ENCODE measurements at places on chromosomes 2 and 18.
A peak's percentile ranks its signal among the peaks of the same experiment; 100 is the strongest.

GRCh38 chr2:33581872-33582271 is 17.2 kb downstream of the FAM98A start:
- DNase-seq = no peak

DNA sequence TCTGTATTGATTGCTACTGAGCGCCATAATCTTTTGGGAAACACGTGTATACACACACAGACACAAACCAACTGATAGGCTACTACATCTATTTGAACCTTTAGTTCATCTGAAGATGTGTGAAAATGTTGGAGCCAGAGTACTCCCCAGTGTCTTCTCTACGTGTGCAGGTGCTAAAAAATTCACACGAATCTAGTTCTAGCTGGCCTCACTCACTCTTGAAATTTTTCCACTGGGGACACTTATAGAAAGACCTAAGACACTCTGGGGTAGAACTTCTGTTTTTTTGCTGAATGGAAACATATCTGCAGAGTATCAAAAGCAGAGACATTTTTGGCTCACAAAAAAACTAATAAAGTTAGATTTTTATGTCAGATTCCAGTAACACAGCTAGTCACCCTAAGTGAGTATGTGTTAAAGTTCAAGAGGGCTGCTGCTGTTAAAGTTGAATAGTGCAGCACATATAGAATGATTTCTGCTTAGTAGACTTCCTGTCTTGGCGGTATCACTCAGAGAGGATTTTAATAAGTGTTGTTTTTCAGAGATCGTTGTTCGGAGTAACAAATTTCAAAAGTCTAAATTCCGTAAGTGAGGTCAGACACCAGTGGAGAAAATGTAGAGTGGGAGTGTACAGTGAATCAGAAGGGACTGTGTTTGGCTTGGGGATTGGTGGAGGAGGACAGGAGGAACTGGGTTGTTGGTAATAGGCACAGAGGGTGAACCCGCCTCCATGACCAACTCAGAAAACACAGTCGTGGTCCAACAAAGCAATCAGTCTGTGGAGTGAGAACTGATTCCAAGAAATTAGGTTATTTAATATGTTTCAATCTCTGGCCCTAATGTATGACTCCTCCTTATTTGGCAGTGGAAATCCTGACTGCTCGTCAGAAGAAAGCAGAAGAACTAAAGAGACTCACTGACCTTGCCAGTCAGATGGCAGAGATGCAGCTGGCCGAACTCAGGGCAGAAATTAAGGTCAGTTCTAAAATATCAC is 43.1 kb downstream of the KCTD18 start:
- no peak for DNase-seq

DNA sequence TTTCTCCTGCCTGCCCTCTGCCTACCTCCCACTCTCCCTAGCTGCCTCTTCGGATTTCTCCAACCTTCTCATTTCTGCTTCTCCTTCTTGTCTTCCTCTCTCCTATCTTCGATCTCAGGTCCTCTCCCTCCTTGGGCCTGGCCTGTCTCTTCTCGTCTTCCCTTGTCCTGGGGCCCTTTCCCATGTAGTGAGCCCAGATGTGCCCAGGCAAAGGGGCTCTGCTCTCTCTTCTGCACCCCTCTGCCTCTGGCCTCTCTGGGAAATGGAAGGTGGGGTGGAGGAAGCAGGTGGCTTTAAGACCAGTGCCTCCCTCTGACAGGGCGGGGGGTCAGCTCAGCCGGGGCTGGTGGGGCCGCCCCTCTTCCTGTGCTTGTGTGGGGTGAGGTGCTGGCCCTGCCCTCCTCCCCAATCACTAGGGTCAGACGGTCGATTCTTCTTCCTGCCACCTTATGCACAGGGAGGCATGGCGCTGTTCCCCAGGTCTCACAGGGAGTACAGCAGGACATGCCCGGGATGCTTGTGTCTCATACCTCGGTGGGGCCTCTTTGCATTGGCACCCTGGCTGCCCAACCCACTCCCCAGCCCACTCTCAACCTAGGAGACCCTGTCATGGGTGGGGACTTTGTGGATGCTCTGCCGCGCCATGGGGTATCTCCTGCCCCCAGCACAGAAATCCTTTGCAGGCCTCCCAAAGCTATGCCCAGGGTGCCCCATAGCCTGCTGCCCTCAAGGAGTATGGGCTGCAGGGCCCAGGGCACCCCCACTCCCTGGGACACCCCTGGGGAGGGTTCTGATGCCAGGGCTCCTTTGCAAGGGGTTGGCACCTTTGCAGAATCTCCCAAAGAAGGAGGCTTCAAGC is 213.8 kb upstream of the HAAO start:
- DNase-seq = no peak

- no peak for DNase-seq
Measured at GRCh38 chr2:67054728-67055127, 342.4 kb upstream of the ETAA1 start.

DNA sequence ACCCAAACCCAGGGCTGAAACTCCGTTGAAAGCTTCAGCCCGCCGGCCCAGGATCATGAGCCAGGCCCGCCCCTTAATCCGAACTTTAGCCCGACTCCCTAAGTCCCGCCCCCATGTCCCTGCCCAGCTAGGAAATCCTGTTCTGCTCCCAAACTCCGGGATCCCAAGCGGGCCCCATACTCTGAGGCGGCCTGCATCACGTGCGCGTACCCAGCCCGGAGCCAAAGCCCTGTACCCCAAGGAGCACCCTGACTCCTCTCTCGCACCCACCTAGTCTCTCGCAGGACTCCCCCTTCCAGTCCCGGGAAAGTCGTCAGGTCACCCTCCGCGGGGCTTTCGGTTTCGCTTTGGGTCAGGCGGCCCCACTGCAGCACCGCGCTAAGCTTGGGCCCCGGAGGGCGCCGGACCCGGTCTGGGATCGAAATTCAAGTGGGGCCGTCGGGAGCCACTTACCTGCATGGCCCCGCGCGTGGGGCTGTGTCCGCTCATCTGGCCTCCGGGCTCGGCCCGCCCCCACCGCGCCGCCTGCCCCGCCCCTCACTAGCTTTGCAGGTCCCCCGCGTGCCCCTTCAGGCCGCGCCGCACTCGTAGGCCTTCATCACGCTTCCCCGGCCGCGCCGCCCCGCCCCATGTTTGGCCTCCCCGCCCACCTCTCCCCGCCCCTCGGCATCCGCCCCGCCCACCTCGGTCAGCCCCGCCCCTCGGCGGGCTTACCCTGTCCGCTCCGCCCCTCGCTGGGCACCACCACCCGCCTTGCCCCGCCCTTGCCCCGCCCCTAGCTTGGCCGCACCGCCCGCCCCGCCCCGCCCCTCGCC is at the start of gene DNPEP:
DNPEP (minus strand) TSS at position 607 of the 815 bp plus-strand sequence; CDS start at position 489, 118 bp downstream.
- DNase-seq = peak; percentile 95

DNA sequence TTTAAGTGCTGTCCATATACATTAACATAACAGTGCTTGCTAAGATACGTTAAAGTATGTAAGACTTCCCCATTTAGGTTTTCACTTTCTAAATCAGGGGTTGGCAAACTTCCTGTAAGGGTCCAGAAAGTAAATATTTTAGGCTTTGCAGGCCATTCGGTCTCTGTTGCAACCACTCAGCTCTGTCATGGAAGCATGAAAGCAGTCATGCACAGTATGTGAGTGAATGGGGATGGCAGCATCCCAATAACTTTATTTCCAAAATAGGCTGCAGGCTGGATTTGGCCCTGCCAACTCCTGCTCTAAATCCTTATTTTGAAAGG is 128.7 kb downstream of the PLA2R1 start:
- no peak for DNase-seq

- DNase-seq = peak; percentile 68
Measured at GRCh38 chr18:58687871-58688308, 16.6 kb downstream of the MALT1 start.

DNA sequence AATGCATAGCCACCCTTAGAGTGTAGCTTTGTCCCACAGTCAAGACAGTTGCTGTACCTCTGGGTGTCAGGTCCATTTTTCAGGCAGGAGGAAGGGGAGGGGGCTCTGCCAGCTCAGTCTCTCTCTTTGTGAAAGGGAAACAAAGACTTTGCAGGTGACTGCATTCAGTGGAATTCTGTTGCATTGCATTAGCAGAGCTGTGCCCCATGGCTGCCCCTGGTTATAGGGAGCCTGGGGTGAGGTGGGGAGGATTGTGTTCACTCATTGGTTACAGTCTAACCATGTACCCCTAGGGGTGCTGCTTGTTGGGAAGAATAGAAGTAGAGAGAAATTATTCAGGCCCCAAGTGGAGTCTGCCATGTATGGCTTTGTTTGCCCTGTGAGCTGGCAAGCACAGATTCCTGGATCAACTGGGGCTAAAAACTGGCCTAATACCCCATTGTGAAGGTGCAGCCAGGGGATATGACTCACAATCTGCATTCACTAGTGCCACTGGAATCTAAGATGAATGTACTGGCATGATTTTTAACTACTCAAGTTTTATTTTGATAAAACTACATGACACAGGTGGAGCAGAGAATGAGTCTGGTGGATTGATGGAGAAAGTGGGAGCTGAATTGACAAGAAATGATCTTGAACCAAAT is 118.4 kb downstream of the SH3BP4 start:
- DNase-seq = no peak

GRCh38 chr18:55322178-55322735 is 265.7 kb downstream of the TCF4 start:
- DNase-seq = no peak

DNA sequence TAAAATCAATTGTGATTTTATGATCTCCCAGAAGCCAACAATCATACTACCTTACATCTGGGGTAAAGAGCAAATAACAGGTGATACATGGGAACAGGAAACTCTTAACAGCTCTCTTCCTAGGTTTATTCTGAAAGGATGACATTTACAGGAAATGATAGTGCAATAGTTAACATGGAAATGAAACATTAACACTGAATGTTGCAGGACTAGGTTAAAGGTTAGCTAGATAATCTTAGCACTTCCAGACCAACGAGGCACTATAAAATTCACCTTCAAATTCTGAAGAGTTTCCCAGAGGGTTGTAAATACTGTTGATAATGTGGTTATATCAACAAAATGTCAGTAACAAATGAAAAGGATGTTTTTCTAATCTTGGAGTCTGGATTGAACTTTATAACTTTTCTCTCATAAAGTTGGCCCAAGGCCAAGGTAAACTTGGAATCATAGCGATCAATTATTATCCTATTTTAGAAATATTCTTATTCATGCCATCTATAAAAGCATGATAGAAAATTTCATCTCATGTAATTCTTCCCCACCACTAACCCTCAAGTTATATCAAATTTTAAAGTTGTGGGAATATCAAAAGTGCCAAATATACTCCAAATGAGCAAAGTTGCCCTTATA is 32.9 kb upstream of the GCG start:
- no peak for DNase-seq

- DNase-seq = peak; percentile 23
Measured at GRCh38 chr2:191150230-191150599, 579 bp downstream of the STAT4 start.

DNA sequence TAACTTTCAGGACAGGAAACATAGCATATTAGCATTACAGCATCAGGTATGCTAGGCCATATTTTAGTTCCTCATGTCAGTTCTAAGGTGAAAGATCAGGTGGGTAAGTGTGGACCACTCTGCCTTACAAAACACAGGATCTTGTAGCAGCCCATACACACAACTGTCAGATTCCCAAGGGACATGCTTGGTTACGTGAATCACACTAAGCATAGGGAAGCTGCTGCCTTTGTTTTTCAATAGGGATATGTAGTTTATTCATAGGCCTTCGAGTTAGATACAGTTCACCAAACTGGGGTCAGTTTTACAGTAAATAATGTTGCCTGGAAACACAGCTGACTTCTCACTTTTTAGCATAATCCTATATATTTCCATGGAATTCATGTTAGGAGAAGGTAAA is 116.1 kb upstream of the OTX1 start:
- DNase-seq = no peak

GRCh38 chr2:153020201-153020600 is 301.8 kb downstream of the ARL6IP6 start:
- no peak for DNase-seq

- no peak for DNase-seq
Measured at GRCh38 chr18:39721712-39722111, 2156.1 kb upstream of the CELF4 start.

- no peak for DNase-seq
Measured at GRCh38 chr2:182359990-182360662, 66.7 kb downstream of the PDE1A start.

GRCh38 chr2:219204425-219205164 is 2.0 kb upstream of the ZFAND2B start:
- DNase-seq = no peak

DNA sequence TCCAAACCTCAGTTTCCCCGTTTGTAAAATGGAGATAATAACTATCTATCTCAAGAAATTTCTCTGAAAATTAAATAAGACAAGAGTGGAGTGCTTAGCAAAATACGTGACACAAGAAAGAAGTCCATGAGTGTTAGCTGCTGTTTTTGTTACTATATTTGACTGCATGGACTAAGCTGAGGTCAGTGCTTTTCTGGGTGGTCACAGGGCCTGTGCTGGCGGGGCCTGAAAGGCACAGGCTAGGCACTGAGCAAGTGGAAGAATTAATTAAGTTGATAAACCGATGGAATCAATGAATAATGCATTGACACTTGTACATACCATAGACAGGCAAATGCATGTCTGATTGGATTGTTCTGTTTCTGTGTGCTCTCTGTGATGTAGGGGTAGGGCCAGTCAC is 27.3 kb downstream of the RPL37A start:
- no peak for DNase-seq

GRCh38 chr2:164606557-164606956 is 14.7 kb downstream of the GRB14 start:
- no peak for DNase-seq

GRCh38 chr18:78790960-78791359 is 188.7 kb upstream of the SALL3 start:
- no peak for DNase-seq

- no peak for DNase-seq
Measured at GRCh38 chr2:126803434-126803775, 95.3 kb upstream of the TEX51 start.

DNA sequence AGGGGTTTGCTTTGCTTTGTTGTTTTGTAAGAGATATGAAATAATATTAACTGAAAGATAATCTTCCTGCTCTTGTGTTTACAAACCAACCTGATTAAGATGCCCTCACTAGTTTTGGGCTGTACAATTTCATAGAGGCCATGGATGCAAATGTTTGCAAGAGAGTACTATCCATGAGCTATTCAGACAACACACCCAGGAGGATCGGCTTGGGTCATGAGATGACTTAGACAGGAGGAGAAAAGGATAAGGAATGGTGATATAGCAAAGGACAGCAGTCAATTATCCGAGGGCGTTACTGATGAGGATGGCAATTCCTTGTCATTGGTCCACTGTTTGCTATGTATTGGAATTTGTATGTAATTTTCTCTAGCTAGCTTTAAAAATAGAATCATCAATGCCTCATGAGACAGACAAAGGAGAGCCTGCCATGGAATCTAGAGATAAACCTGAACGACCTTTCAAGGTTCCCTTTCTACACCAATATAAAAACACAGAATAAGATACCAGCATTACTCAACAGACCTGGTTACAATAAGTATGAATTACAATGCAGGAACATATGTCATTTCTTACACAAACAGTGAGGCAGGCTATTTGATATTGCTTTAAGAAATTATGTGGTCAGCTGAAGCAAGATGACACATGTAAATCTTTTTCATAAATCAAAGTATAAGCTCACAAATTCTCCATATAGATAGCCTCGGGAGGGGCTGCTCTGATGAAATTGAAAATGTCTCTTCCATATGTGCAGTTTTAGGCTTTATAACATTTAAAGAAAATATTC is 54.4 kb upstream of the SOS1 start:
- no peak for DNase-seq
